ENCODE measurements at places on chromosomes 2 and 18. TPM values are rescaled to one million over a fixed set of nuclear protein-coding genes. Genes with fewer than 3 reads are reported as not detected.

DNA sequence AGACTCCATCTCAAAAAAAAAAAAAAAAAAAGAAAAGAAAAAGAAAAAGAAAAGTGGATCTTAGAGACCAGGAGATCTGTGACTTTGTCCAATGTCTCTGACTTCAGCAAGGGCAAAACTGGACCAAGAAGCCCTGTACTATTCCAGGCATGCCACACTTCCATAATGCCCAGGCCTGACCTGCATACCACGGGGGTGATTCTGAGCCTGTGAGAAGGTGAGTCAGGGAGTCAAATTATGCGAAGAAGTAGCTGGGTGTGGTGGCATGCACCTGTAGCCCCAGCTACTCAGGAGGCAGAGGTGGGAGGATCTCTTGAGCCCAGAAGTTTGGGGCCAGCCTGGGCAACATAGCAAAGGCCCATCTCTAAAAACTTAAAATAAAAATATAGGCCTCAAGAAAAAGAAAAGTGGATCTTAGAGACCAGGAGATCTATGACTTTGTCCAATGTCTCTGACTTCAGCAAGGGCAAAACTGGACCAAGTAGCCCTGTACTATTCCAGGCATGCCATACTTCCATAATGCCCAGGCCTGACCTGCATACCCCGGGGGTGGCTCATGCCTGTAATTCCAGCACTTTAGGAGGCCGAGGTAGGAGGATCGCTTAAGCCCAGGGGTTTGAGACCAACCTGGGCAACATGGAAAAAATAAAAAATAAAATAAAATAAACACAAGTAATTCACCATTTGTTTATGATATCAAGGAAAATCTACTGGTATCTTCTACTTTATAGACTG lies 12.2 kb upstream of the PUM2 start:
- DNase-seq, result no peak

- DNase-seq, result no peak
Observed at GRCh38 chr2:221517146-221517695, 54.9 kb downstream of the EPHA4 start.

- DNase-seq, result no peak
Observed at GRCh38 chr18:78857314-78858150, 122.1 kb upstream of the SALL3 start.

DNA sequence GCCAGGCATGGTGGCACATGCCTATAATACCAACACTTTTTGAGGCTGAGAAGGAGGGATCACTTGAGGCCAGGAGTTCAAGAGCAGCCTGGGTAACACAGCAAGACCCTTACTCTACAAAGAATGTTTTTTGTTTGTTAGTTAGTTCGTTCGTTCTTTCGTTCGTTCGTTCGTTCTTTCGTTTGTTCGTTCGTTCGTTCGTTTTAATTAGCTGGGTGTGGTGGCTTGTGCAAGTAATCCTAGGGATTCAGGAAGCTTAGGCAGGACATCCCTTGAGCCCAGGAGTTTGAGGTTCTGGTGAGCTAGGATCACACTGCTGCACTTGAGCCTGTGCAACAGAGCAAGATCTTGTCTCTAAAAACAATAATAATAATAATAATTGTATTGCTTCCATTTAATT lies 98.7 kb downstream of the MARCO start:
- DNase-seq, result no peak

DNA sequence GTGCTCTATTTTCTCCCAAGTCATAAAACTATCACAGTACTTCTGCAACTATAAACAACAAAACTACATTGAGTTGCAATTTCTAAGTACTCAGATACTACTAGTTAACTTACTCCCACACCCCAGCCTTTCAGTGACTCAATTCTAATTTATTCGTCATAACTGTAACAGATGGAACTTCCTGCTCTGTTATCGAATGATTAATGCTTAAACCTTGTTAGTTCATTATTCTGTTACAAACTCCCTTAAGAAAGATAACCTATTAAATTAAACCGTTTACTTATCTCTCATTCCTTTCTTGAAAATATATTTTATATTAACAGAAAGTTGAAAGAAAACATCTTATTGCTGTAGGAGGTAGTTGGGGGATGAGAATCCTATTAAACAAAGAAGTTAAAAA lies 17.0 kb downstream of the TNFAIP6 start:
- DNase-seq, result peak; percentile 35

GRCh38 chr2:181916726-181917718 lies 25.5 kb downstream of the ITPRID2 start:
- no peak for DNase-seq

DNA sequence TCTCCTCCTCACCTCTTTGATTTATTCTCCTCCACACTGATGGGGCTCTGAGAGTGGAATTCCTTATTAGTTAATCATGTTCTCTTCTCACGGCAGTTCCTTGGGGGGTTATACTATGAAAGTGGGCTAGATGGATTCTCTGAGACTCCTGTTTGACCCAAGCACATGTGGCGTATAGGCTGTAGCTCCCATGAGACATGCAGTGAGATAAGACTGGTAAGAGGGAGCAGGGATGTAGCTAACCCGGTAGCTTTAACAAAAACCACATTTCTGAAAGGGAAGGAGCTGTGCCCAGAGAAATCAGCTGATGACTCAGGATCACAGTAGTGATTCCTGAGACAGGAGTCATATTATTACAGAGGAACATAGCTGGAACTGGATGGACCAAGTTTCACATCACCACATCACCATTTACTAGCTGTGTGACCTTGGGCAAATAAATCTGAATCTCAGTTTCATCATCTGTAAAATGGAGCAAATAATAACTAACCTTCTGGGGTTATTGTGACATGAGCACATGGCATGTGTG lies 82.9 kb downstream of the CRIM1 start:
- DNase-seq, result no peak

GRCh38 chr2:234930397-234930796 lies 21.4 kb upstream of the SH3BP4 start:
- DNase-seq, result no peak

DNA sequence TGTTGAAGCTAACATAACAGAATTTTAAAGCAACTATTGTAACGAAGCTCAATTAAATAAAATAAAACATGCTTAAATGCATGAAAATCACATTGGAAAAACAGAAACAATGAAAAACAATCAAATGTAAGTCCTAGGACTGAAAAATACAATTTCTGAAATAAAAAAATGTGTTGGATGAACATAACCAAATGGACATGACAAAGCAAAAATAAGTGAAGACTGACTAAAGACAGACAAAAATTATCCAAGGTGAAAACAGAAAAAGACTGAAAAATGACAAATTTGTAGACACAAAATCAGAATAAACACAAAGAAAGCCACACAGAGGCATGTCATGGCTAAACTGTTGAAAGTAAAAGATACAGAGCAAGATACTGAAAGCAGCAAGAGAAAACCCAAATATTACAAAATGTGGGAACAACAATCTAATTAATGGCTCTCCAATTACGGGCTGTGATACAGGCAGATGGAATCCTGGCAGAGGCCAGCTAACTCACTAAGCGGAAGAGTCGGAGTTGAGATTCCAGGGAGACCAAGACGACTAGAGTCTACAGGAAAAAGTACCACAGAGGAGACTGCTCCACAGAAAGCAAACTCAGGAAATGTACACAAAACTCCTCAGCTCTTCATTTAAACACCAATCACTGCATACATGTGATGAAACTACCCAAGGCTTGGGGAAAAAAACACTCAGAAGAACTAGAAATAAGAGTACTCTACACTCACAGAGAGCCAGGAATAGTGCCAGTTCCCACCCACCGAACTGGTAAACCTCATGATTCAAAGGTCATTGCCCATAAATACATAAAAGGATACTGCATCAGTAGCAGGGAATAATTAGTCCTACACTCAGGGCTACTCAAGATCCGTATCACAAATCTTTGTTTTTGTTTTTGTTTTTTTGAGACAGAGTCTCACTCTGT lies 83.6 kb downstream of the ATAD2B start:
- DNase-seq, result no peak

GRCh38 chr2:120561379-120562035 lies 174.2 kb upstream of the GLI2 start:
- peak; percentile 41 for DNase-seq

DNA sequence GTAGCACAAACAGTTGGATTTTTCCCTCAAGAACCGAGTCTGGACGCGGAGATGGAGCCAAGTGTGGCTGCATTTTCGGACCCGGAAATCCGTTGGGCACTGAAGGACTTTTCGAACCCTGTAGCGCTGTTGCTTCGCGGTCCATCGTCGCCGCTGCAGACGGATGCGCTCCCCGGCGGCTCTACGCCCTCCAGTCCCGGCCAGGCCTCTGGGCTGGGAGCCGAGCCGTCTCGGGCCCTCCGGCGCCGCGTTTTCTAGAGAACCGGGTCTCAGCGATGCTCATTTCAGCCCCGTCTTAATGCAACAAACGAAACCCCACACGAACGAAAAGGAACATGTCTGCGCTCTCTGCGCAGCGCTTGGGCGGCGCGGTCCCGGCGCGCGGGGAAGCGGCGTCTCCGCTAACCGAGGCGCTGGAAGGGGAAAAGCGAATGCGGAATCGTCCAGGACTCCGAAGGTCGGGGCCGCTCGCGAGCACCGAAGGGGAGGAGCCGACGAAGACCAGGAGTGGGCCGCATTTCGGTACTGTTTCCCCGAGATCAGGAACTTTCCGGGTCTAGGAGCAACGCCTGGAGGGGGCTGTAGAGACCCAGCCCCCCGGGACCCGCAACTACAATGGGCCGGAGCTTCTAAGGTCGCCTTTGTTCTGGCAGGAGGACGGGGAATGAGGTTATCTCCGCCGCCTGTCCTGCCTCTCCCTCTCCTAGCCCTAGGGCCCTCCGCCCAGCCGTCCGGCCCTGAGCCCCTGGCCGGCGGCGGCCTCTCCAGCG lies 3.2 kb downstream of the EMX1 start:
- DNase-seq, result no peak

GRCh38 chr2:151306621-151307020 lies 17.2 kb upstream of the NMI start:
- no peak for DNase-seq

GRCh38 chr2:3601561-3602271 lies 6.8 kb downstream of the COLEC11 start:
- no peak for DNase-seq

GRCh38 chr2:17093712-17094111 lies 424.5 kb downstream of the RAD51AP2 start:
- DNase-seq, result no peak

Gene PLEK
- 18.9 TPM for polyA plus RNA-seq

Gene CHRND
- 0.62 TPM for polyA plus RNA-seq

Gene REL
- polyA plus RNA-seq, result 8.2 TPM

Gene IL37
- not detected for polyA plus RNA-seq

Measured in left renal pelvis (tissue), 4 donors.